Heart right ventricle (tissue), 16 donors: ENCODE measurements at places on chromosomes 2 and 18. TPM values are rescaled to one million over a fixed set of nuclear protein-coding genes. Genes with fewer than 3 reads are reported as not detected.

DNA sequence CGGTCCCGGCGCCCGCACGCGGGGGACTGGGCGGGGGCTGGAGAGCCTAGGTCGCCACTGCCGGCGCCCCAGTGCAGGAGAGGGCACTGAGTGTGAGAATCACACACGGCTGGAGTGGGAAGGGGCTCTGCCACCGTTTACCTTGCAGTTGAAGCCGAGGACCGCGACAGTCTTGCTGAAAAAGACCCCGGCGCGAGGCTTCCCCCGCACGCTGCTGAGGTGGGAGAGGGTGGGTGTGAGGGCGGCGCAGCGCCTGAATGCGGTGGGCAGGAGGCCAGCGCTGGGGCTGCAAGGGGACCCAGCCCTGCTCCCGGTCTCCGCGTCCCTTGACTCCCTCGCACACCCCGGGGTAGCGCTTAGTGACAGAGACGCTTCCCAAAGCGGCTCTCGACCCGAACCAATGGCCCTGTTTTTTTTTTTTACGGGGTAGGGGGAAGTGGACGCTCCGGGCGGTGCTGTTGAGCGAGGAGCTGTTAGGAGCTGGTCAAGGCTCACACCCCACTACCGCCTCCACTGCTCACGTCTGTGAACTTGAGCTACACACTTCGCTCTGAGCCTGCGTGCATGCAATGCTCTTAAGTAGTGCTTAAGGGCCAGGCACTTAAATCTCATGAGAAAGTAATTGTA lies 794 bp downstream of the NOTO start:
- DNase-seq = no peak

DNA sequence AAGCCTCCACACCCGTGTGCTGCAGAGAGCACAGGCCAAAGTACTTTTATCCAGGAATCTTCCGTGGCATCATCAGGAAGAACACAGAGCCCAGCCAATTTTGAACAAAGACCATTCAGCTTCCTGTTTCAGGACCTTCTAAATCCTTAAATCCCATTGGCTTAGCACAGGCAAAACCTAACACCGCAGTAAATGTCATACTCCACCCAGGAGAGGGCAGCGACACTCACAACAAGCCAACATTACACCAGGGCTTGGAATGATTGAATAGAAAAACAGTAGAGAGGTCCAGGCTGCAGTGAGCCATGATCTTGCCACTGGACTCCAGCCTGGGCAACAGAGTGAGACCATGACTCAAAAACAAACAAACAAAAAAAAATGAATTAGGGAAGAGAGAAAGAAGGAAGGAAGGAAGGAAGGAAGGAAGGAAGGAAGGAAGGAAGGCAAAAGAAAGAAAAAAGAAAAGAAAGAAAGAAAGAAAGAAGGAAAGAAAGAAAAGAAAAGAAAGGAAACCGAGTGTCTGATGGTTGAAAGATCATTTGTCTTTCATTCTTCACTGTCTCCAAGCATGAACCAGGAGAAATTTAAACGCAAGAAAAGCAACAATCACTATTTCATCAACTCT lies 144.6 kb upstream of the SATB2 start:
- DNase-seq = no peak

DNA sequence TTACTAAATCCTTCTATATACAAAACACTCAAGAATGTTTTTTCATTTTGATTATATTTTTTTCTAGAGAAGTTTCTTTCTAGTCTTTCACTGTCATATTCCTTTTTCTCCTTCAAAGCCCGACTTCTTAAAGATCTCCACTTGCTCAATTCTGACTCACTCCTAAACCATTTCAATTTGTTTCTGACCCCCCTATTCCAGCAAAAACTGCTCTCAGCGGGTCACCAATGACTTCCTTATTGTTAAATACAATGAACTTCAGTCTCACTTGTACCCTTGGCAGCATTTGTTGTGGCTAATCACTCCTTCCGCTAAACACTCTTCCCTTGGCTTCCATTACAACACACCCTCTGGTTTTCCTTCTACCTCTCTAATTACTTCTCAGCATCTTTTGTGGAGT lies 111.1 kb upstream of the RBBP8 start:
- no peak for DNase-seq

DNA sequence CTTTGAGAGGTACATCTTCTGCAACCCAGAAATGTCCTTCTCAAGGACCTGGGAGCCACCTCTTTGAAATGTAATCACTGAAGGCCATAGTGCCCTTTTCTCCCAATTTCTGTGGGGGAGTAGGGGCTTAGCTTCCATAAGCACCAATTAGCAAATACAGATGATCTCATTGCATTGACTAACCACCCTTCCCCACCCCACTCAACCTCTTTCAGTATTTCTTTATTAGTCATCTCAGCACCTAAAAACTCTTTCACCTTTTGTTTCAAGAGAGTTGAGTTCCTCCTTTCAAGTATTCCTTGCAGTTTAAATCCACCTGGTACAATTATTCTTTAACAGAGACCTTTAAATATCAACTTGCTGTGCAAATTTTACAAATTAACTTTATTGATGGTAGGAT lies 1011.8 kb upstream of the CDH2 start:
- DNase-seq = no peak

DNA sequence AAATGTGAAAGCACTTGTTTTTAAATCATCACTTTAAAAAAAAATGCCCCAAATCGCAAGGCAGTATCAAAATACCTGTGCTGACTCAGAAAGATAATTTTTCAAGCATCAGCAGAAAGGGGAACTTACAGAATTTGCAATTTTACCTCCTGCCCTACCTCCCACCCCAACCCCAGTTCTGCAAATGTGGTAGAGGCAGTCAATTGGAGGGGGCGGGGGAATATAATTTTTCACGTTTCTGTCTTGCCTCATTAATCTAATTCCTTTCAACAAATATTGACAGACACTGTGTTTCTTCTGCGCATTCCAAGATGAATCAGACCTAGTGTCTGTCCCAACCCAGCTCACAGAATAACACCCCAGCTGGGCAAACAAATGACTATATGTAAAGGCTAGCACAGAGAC lies 76.8 kb downstream of the ALPK2 start:
- DNase-seq = no peak

The ADD2 gene
- polyA plus RNA-seq = 0.16 TPM

The SLC40A1 gene
- polyA plus RNA-seq = 15.1 TPM
